Stimulated activated CD4-positive, alpha-beta T cell treated with anti-CD3 and anti-CD28 coated beads, Interleukin-1b, Interleukin-23, amount 100 ng/mL, for 1 hour (primary cell): ENCODE measurements at places on chromosomes 4 and X.

DNA sequence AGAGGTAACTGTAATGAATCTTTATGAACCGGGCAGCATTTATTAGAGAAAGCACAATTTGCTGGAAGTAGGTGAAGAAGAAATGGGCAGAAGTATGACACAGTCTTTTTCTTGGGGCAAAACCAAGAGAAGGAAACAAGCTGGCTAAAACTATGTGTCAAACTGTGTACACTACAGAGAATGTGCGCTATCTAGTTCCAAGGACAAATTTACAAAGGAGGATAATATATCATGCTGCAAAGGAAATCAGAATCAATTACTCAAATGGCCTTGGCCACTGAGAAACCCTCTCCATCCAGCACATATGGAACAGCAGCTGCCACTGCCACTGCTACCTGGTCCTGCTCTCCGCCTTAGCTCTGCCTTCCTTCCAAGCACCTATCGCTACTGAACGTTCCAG, 17.1 kb upstream of the MECP2 start:
- no peak for DNase-seq

DNA sequence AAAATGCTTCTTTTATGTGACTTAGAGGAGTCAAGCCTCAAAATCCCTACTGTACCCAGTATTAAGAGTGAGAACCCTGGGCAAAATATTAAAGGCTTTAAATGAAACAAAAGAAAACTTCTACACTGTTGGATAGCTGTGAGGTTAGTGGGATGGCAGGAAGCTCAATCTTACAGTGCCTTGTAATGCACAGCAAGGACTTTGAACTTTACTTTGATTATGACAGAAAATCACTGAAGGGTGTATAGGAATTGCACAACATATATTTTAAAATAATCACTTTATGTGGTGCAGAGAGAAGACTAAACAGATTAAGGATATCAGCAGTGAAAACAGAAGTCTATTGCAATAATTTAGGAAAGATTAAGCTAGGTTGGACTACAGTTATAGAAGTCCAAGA, 1333.4 kb downstream of the ADGRL3 start:
- DNase-seq = no peak

DNA sequence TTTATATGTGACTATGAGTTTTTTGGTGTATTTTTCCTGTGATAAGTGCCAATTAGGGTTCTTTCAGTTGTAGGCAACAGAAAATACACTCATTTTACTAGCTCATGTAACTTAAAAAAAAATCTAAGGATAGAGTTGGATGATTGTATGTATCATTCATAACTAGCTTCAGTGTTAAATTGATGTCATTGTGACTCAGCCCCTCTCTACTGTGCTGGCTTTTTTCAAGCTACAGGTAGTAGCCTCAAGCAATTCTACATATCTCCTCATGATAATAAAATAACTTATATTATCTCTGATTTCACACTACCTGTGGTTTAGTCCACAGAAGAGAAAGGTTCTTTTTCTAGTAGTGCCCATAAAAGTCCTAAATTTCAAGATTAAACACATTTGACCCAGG, 11.9 kb downstream of the WDR17 start:
- DNase-seq = no peak

GRCh38 chr4:47641755-47642154, 156.7 kb downstream of the ATP10D start:
- DNase-seq = no peak

DNA sequence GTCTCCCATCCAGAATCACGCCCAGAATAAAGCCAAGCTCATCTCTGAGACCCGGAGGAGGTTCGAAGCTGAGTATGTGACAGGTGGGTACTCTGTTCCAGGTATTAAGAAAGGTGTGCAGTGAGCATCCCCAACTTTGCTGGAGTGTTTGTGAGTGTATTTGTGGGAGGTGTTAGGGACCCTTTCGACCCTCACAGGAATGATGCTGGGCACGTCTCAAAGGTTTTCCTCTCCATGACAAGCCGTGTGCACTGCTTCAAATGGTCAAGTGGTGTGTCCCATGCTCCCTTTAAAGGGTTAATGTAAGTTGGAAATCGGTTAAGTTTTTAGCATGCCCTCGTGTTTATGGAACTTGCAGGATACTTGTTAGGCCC, 442 bp downstream of the MOSPD2 start:
- no peak for DNase-seq

DNA sequence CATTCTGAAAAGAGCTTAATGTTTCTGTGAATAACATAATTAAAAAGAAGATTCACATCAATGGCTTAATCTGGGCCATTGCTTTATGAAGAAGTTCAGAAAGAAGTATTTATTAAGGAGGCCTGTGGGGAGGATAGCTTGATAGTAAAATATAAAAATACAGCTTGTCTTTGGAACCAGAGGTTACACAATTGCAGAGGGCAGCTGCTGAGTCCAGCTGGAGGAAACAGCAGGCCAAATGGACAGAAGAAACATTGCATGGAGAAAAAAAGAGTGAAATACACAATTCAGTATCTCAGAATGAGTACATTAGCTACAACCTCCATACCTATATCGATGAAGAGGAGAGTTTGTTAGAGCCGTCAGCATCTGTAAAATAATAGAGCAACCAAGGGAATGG, 148.0 kb upstream of the NPY2R start:
- DNase-seq = no peak
